ENCODE measurements at places on chromosomes 3 and 15.

- no peak for DNase-seq
Measured at GRCh38 chr3:146189519-146190173, 28.7 kb upstream of the PLOD2 start.

DNA sequence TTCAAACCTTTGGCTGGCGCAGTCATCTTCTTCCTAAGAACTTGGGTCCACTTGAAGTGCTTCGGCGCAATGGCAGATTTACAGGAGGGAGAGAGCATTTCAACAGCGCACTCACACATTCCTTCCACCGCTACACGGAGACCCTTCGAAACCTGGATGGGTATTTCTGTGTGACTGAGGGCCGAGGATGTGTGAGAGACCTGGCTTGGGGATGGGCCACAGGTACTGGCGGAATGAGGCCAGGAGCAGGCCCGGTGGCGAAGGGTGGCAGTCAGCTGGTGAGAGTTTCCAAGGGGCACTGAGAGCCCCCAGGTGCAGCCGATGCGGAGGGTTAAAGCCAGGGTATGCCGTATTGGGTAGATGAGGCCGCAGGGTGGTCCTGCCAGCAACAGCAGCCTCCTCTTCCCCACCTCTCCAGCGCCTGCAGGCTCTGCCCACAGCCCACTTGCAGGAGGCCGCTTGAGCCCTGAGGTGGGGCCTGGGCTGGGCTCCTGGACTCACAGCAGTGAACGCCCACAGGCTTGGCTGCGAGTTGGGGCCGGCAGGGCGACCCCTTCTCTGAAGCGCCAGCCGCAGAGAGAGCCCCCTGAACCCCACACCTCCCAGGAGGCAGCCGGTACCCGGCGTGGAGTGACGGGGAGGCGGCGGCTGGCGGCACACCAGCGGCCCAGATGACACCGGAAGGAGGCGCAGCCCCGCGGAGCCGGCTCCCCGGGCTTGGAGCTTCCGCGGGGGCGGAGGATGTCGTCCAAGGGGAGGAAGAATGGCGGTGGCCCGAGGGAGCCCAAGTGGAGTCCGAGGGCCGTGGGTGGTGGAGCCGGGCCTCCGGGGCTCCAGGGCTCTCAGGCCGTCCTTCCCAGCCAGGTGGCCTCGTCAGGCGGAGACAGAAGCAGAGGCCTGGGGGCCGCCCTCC is 166.5 kb downstream of the NSMCE3 start:
- no peak for DNase-seq

DNA sequence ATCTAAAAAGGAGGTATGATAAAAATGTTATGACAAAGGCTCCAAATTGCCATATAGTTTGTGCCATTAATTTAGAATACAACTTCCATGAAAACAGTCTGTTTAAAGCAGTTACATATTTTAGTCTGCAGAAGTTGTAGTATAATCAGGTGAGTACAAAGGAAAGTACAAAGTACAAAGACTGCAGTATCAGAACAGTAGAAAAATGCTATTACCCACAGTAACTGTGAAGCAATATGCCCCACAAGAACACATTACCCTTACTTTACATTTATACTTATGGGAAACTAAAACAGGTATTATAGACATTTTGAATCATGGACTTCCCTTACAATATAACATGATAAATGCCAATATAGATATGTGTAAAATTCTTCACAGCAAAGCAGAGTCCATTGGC is 398.5 kb downstream of the ERC2 start:
- DNase-seq: no peak

- no peak for DNase-seq
Measured at GRCh38 chr3:152671446-152672319, 163.2 kb upstream of the P2RY1 start.

DNA sequence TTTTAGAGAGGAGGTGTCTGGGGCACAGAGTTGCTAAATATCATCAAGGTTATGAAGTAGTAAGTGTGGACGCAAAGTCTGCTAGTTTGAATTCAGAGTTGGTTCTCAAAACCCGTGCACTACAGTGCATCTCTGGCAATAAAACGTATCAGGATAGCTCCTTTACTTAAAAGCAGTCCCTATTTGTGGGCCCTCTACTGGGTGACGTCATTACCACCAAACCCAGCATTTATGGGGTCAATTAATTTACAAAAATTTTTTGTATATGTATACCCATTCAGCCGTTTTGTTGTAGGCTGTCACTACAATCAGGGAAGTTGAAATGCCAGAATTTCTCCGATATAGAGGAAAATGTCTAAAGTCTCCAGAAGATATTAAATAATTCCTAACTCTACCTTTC is 8.8 kb downstream of the OR4F15 start:
- DNase-seq: no peak

GRCh38 chr15:51876169-51876568 is 46.7 kb downstream of the TMOD3 start:
- DNase-seq: no peak

- no peak for DNase-seq
Measured at GRCh38 chr3:69032142-69032541, 18.7 kb upstream of the EOGT start.

DNA sequence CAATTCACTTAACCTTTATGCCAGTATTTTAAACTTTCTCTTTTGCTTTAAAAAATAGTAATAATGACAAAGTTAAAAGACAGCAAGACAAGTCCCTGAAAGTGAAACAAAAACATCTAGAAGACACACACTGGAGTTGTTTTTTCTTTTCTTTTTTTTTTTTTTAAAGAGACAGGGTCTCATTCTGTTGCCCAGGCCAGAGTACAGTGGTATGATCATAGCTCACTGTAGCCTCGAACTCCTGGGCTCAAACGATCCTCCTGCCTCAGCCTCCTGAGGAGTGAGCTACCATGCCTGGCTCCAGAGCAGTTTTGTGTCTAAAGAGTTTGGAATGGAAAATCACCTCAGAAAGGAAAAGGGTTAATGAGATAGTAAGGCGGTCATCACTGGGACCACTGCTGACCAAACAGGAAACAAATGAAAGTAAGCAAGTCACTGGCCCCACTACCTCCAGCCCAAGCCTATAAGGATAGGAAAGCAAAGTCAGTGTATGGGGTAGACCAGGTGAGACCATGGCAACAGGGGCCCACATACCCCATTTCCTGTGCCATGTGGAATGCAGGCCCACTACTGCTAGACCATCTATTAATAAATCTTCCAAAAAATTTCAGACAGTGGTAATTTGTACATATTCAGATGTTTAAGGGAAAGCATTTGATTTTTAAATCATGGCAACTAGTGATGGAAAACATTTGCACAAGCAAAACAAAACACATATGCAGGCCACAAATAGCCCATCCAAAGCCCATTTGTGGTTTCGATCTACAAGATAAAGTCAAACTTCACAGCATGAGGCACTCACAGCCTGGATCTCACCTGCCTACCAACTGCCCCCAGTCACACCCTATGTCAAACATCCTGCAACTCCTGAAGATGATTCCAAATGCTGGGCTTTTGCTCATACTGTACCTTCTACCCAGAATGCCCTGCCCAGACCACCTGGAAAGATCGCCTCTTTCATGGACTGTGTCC is 62.6 kb downstream of the OSBPL10 start:
- DNase-seq: no peak

- peak; percentile 71 for DNase-seq
Measured at GRCh38 chr3:194687638-194688199, 2.0 kb downstream of the FAM43A start.

DNA sequence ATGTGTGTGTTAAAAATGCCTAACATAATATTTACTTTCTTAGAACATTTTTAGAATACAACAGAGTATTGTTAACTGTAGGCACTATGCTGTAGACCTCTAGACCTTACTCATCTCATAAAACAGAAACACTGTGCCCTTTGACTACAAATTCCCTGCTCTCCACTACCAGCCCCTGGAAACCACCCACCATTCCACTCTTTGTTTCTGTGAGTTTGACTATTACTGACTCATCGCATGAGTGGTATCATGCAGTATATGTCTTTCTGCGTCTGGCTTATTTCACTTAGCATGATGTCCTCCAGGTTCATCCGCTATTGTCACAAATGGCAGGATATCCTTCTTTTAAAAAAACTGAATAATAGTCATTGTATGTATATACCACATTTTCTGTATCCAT is 216.7 kb upstream of the CFAP20DC start:
- no peak for DNase-seq
